ENCODE measurements at places on chromosomes 4 and X.

DNA sequence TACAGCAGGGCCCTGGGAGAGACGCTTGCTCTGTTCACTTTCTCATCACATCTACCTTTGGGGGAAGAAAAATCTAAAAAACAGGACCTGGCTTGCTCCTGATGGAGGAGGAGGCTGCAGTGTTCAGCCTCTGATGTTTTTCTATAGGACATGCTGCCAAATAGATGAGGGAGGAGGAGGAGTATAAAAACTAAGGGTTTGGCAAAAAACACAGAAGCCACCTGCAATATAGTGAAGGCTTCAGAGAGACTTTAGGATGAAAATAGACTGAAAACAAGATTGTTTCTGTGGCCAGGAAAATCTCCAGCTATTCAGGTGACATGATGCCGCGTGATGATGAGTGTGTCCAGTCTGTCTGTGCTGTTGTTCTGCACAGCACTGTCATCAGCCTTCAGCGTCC lies 160.6 kb downstream of the PTTG2 start:
- no peak for DNase-seq

DNA sequence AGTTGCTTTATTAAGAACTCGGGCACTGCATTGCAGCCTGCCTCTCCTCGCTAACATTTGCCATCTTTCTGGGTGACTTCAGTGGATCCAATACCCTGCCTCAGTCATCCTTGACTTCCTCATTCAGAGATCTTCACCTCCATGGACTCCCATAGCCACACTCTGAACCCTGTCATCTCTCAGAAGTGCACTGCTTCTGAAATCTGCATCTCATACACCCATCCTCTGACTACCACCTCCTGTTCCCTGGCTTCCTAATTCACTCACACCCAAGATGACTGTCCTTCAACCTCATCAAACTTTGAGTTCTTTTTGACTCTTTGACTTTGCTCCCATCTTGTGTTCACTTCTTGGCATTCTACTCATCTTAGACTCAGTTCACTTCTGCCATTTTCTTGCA lies 25.3 kb upstream of the CYBB start:
- DNase-seq: no peak

DNA sequence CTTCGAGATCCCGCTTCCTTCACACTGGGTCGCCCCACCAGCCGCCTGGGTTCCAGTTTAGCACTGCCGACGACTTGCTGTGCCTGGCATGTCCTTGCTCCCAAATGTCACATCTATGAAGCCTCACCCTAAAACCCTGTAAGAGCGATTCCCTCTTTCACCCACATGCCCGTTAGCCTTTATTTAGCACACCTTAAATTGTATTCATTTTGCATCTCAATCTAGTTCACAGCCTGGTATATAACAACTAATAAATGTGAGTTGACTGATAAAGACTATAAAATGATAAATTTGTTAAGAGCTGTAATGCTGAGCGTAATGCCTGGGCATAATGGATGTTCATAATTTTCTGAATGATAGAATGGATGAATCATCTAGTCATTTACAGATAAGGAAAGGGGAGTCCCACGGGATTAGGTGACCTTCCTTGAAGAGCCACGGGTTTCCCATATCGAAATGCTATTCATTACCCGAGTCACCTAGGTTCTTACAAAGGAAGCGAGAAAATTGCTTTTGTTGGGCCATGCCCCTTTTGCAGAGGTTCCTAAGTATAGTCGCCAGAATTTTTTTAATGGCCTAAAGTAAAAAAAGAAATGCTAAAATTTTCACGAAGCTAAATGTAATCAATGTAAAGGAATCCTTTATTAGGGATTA lies 1.1 kb upstream of the AP1S2 start:
- no peak for DNase-seq

- DNase-seq: no peak
Measured at GRCh38 chrX:39427906-39428305, 626.6 kb downstream of the MID1IP1 start.

GRCh38 chr4:114964026-114964425 lies 149.4 kb downstream of the NDST4 start:
- no peak for DNase-seq

DNA sequence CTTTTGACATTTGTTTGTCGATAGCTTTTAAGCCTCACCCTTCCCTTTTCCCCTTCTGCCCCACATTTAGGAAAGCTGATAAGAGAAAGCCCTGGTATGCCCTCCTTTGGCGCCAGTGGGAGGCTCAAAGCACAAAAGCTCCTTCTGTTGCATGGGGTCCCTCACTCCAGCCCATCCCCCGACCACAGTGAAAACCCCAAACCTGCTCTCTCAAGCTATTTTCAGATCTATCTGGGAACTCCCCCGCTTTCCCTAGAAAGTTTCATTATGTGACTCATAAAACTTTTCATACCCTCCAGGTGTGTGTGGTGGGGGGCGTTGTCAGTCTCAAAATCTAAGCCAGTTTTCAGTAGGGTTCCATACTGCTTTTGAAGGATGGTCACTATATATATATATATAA lies 259.0 kb upstream of the PCDH7 start:
- DNase-seq: no peak

GRCh38 chr4:40704073-40704472 lies 45.7 kb upstream of the NSUN7 start:
- DNase-seq: no peak

- DNase-seq: no peak
Measured at GRCh38 chrX:108735091-108735678, 1.2 kb downstream of the IRS4 start.

DNA sequence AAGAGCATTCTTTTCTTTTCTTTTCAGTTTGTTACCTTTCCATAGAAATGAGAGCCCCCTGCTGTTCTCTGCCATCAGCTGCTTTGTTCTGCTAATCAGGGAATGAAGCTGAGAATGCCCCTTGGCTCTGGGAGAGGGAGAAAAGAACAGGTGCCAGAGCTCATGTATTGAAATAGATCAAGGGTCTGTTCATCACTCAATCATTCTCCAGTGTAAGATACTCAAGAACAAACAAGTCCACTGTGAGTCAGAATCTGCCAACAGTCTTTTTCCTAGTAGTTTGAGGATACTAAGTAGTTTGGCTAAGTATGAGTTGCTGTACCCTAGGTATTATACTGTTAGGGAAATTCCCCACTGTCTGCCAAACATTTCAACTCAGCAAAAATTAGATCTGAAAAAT lies 144.3 kb downstream of the RTL3 start:
- DNase-seq: no peak
